ENCODE measurements at places on chromosomes 6 and 20. TPM values are rescaled to one million over a fixed set of nuclear protein-coding genes. Genes with fewer than 3 reads are reported as not detected.

DNA sequence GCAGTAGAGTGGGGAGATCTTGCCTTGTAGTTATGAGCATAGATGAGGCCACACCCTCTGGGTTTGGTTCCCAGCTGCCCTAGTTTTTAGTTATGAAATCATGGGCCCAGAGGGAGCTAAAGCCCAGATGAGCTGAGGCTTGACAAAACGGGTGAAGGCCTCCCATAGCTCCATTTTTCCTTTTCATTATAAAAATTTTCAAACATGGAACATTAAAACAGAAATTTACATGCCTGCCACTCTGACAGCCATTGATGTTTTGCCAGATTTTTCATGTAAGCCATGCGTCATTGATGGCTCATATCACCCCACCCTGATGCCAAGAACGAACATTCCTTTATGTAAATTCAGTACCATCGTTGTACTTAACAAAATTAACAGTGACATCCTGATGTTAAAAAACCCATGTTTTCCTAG lies 67.9 kb downstream of the IGF2R start:
- H3K4me3 ChIP-seq: no peak overlapping the region
- DNase-seq: no peak
- no peaks in the 10 kb centered on the region for H3K27me3 ChIP-seq
- peaks cover 3% of the 10 kb centered on the region for H3K4me1 ChIP-seq
- H3K27ac ChIP-seq: no peak overlapping the region
- H3K36me3 ChIP-seq: peaks cover 58% of the 10 kb centered on the region

DNA sequence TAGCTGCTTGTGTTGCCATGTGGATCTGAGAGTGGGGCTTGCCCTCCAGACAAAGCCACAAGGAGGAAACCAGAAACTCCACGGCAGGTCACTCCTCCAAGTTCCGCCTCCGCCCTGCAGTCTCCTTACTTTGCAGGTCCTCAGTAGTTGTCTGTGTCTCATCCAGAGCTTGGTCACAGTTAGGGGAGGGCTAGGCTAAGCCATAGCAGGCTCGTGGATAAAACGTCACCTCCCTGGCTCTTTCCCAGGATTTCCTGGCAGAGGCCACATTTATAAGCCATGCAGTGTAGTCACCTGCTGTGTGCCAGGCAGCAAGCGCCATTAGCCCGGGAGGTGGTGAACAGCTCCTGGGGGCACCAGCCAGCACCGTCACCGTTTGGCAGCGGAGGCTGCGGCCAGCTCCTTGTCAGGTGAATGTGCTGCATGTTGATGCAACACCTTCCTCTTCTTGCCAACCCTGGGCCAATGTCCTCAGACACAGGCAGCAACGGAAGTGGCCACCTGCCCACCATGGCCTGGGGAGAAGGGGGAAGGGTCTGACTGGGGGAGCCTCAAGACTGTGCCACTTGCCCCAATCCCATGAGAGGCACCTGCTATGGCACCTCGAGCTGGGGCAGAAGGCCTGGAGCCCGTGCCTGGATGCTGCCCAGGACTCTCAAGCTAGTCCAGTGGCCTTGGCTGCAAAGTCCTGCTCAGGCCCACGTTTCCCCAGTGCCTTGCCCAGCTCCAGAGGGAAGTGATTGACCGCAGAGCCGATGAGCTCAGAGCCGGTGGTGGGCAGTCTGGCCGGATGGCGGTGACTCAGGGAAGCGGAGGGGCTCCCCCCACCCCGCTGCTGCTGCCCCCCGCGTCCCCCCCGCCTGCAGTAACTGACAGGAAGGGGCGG lies 39.0 kb upstream of the SLCO4A1 start:
- DNase-seq: peak; percentile 81
- no peaks in the 10 kb centered on the region for H3K4me1 ChIP-seq
- peak overlapping the region; percentile 65 for H3K27ac ChIP-seq
- H3K27me3 ChIP-seq: no peaks in the 10 kb centered on the region
- no peaks in the 10 kb centered on the region for H3K36me3 ChIP-seq

GRCh38 chr6:113112086-113112485 lies 745.1 kb upstream of the MARCKS start:
- H3K27ac ChIP-seq: no peak overlapping the region
- no peak for DNase-seq
- no peaks in the 10 kb centered on the region for H3K4me1 ChIP-seq

DNA sequence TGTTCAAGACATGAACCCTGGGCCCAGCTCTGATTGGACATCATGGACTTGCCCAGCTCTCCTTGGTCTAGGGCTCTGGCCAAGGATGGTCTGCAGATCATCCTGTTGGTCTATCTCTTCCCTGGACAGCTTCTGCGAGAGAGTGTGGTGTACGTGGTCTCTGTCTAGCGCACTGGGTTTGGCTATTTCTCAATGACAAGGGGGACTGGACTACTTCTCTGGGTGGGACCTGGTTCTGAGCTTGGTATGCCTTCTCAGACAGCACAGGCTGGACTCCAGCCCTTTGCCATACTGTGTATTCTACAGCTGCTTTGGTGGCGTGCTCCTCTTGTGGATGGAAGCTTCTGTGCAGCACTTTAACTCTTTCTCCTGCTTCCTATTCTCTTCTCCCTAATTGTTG lies 8.5 kb upstream of the RAET1E start:
- no peaks in the 10 kb centered on the region for H3K36me3 ChIP-seq
- no peak for DNase-seq
- H3K4me3 ChIP-seq: no peak overlapping the region
- H3K4me1 ChIP-seq: no peaks in the 10 kb centered on the region

GRCh38 chr20:19973961-19974629 lies 43.1 kb upstream of the NAA20 start:
- DNase-seq: no peak
- no peaks in the 10 kb centered on the region for H3K27me3 ChIP-seq
- H3K4me1 ChIP-seq: no peaks in the 10 kb centered on the region
- H3K27ac ChIP-seq: peak overlapping the region; percentile 67

- H3K4me3 ChIP-seq: no peak overlapping the region
- no peaks in the 10 kb centered on the region for H3K36me3 ChIP-seq
- DNase-seq: no peak
Observed at GRCh38 chr6:116326996-116327395, 43.8 kb upstream of the DSE start.

DNA sequence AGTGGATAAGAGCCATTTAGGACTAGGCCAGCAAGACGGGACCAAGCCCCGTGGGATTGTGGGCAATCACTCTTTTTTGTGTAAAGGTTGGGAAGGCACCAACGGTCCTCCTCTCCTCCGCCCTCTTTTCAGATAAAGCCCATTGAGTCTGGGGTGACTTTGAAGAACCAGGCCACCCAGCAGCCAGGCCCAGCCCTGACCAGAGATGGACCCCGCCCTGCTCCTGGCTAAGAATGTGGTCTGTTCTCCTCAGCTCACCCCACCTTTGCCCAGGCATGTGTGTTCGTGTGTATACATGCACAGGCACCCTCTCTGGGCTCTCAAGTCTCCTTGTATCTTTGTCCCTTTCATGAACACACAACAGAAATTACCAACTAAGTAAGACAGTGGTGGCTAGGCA lies 9.1 kb downstream of the SDC4 start:
- H3K36me3 ChIP-seq: peaks cover 28% of the 10 kb centered on the region
- H3K27me3 ChIP-seq: no peaks in the 10 kb centered on the region
- peaks cover 55% of the 10 kb centered on the region for H3K4me1 ChIP-seq

GRCh38 chr6:21118216-21118780 lies 475.3 kb upstream of the SOX4 start:
- H3K4me3 ChIP-seq: no peak overlapping the region
- no peaks in the 10 kb centered on the region for H3K27me3 ChIP-seq
- H3K36me3 ChIP-seq: no peaks in the 10 kb centered on the region
- no peak overlapping the region for H3K27ac ChIP-seq
- no peaks in the 10 kb centered on the region for H3K4me1 ChIP-seq

GRCh38 chr20:1636621-1637020 lies 16.8 kb upstream of the SIRPB1 start:
- DNase-seq: no peak
- no peaks in the 10 kb centered on the region for H3K4me1 ChIP-seq
- H3K4me3 ChIP-seq: no peak overlapping the region

- no peaks in the 10 kb centered on the region for H3K4me1 ChIP-seq
- no peaks in the 10 kb centered on the region for H3K27me3 ChIP-seq
- no peak overlapping the region for H3K27ac ChIP-seq
- no peaks in the 10 kb centered on the region for H3K36me3 ChIP-seq
Observed at GRCh38 chr20:21159658-21160380, 33.9 kb downstream of the KIZ start.

DNA sequence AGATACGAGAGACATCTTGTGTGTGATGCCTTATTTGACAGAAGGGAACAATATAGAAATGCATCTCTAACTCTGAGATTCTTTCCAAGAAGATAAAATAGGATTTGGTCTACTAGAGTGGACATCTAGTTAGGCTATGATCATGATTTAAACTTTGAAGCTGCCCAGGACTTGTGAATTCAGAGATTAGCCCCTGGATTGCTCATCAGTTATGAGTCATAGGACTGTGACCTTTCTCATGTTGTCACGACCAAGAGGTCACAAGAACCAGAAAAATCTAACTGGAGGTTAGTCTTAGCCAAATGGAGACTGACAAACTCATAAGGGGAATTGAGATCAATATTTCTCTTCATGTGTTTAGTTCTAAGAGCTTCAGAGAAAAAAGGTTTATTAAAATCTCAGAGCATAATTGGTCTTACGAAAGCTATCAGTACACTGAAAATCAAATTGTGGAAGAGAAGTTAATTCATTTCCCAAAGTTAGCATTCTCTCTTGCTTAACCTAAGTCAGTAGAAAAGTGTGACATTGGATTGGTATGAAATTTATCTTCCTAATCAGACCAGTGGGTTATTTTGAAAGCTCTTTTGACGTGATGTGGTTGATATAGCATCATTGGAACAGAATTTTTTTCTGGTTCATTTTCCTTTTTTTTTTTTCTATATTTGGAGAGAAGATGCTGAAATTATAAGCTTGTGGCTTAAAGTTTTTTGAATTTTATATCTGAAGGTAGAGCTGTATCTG lies 245.7 kb downstream of the RNF144B start:
- no peaks in the 10 kb centered on the region for H3K27me3 ChIP-seq
- DNase-seq: no peak
- no peaks in the 10 kb centered on the region for H3K36me3 ChIP-seq
- H3K4me3 ChIP-seq: no peak overlapping the region
- no peaks in the 10 kb centered on the region for H3K4me1 ChIP-seq

DNA sequence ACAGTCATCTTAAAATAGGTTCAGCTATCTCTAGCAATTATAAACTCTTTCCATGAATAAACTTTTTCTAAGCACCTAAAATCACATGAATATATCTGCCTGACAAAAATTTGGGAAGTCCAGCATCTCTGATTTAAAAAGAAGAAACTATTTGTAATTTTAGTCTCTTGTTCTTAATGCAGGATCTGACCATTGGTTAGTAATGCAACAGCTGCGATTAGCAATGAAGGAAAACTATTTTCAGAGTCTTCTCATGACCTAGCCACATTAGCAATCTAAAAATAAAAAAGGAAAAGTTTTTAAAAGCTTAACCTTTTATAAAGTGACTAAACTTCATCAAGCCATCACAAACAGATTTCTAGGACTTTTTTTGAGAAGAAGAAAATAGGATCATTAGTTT lies 97.5 kb downstream of the PTPRK start:
- H3K36me3 ChIP-seq: no peaks in the 10 kb centered on the region
- H3K27me3 ChIP-seq: no peaks in the 10 kb centered on the region
- no peak overlapping the region for H3K4me3 ChIP-seq
- H3K4me1 ChIP-seq: no peaks in the 10 kb centered on the region

DNA sequence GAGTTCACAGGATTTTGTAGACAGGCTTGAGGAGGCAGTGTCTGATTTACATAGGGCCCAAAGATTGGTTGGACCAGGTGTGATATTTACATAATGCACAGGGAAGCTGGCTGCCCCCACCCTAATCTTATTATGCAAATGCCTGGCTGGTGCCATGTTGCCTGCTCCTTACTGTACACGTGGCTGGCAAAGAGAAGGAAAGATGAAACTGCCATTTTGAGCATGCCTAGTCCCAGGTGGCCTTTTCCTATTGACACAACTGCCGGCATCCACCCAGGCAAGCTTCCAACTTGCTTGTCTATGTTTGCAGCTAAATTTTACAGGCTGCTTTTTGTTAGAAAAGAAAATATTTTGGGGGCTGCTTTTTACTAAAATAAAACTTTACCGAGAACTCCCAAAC lies 174.6 kb downstream of the LMBRD1 start:
- no peak for DNase-seq
- no peaks in the 10 kb centered on the region for H3K4me1 ChIP-seq
- H3K27ac ChIP-seq: no peak overlapping the region
- no peak overlapping the region for H3K4me3 ChIP-seq

DNA sequence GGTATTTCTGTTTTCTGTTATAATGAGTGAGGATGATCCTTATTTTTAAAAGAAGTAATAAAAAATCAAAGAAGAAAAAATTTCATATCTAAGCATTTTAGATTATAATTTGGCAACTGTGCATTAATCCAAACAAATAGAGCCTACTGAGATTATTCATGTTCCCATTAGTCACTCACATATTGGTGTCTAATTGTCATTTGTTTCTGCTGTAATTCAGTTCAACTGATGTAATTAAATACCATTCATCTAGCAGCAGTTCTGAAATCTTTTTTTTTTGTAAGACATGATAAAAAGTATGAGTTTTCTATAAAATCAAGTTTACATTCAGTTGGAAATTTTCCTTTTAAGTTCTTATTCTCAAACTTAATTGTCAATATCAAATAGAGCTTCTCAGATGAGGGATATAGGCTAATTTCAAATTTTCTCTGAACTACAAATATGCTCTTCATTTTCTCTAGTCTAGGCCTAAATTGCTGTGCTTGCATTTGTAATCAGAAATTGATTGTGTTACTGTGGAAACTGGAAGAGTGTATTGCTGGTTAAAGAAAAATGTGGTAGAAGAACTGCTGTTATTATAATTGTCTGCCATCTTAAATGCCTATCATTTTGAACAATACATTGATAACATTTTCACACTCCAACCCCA lies 23.6 kb downstream of the PACRG start:
- H3K36me3 ChIP-seq: no peaks in the 10 kb centered on the region
- no peak for DNase-seq
- H3K4me1 ChIP-seq: no peaks in the 10 kb centered on the region
- no peaks in the 10 kb centered on the region for H3K27me3 ChIP-seq
- H3K4me3 ChIP-seq: no peak overlapping the region

GRCh38 chr6:112539355-112539754 lies 192.2 kb downstream of the RFPL4B start:
- no peak for DNase-seq
- H3K36me3 ChIP-seq: no peaks in the 10 kb centered on the region

- H3K36me3 ChIP-seq: no peaks in the 10 kb centered on the region
- H3K27me3 ChIP-seq: no peaks in the 10 kb centered on the region
- no peak for DNase-seq
- H3K4me3 ChIP-seq: no peak overlapping the region
- H3K4me1 ChIP-seq: no peaks in the 10 kb centered on the region
Observed at GRCh38 chr20:12882832-12883506, 125.8 kb upstream of the SPTLC3 start.

Gene DEFB124
- not detected for total RNA-seq

Gene SLX4IP
- total RNA-seq: 3.8 TPM

Gene RIPOR2
- total RNA-seq: 4.6 TPM

Gene GHRH
- total RNA-seq: not detected

Gene SALL4
- total RNA-seq: 0.37 TPM

Gene RNF146
- 14.7 TPM for total RNA-seq

Gene E2F1
- total RNA-seq: 0.91 TPM

Gene SLC13A3
- total RNA-seq: 6.9 TPM

Gene HUS1B
- total RNA-seq: not detected

All from right lobe of liver (tissue), 6 donors.